Cortex of kidney (tissue), 1 donor: ENCODE measurements at places on chromosomes 13 and 19.

GRCh38 chr19:7515645-7516151 is at the start of gene ZNF358:
Gene ZNF358 (plus strand): TSS chr19:7516103. CDS start chr19:7519243, 3,140 bp downstream.
- no peak for DNase-seq

DNA sequence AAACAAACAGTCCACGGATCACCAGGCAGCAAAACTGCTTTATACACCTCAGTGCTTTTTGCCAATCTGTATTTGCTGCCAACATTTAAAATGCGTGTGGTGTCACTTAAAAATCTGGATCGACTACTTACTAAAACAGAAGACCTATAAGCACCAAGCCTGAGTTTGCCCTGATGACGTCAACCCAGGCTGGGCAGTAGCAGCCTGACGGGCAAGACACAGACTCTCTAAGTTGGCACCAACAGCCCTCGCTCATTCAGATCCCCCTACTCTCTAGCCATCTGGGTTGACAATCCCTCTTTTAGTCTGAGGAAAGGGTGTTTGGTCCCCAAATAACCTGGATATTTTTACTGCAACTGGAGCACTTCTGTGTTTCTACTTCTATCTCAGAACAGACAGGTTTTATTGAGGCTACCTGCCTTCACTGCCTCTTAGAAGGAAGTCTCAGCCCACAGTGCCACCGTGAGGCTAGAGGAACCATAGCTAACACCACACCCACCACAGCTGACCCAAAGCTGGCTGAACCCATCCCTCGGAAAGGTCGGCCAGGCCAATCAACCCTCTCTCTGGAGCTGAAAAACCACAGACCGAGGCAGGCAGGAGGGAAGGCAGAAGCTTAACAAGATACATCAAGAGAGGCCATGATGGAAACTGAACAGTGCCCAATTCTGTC is 6.9 kb downstream of the SUGP2 start:
- no peak for DNase-seq

DNA sequence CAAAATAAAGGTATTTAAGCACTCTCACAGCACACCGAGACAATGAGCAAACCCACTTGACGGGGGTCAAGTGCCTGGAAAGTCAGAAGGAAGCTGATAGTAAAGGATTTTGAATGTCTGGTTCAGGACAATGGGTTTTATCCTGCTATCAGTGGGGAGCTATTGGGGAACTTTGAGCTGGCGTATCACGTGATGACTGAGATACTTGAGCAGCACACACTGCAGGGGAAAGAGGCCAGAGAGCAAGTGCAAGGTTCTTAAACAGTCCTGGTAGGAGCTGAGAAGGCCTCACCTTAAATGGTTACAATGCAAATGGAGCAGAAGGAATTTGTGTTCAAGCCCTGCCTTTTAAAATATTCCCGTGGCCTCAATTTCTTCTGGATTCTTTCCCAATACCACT is 225.3 kb downstream of the LACC1 start:
- DNase-seq: no peak

DNA sequence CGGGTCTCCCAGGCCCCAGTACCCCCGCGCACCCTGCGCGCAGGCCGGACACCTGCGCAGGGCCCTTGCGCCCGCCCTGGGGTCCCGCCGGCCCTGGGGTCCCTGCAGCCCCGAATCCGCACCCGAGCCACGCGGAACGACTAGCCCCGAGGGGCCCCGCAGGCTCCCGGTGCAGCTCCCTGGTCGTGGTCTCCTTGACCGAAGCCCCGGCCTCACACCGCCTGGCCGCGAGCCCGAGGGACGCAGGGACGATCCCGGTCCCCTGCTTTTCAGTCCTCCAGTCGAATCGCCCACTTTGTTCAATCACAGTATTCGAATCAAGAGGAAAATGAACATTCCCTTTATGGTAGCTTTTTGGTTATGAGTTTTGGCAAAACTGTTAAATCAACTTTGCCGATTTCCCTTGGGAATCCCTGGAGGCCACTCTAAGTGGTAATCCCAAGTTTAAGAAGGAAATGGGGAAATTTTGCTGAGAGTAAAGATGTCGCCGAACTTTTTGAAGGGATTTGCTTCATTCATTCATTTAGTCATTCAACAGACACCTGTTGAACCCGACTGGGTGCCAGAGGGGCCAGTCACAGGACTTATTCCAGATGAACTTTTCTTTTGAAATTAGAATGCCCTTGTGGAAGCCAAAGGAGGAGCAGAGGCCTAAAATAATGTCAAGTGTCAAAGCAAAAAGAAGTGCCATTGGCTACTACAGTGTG is 75.0 kb downstream of the ZIC5 start:
- no peak for DNase-seq

GRCh38 chr13:52033039-52033438 is 8.5 kb downstream of the UTP14C start:
- no peak for DNase-seq

GRCh38 chr13:29471551-29471950 is 123.9 kb downstream of the SLC7A1 start:
- DNase-seq: no peak

DNA sequence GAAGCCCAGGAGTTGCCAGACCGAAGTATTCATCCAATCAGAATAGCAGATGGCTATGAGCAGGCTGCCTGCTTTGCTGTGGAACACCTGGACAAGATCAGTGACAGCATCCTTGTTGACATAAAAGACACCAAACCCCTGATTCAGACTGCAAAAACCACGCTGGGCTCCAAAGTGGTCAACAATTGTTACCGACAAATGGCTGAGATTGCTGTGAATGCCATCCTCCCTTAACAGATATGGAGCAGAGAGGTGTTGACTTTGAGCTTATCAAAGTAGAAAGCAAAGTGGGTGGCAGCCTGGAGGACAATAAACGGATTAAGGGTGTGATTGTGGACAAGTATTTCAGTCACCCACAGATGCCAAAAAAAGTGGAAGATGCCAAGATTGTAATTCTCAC is 250.3 kb upstream of the OBI1 start:
- DNase-seq: no peak

DNA sequence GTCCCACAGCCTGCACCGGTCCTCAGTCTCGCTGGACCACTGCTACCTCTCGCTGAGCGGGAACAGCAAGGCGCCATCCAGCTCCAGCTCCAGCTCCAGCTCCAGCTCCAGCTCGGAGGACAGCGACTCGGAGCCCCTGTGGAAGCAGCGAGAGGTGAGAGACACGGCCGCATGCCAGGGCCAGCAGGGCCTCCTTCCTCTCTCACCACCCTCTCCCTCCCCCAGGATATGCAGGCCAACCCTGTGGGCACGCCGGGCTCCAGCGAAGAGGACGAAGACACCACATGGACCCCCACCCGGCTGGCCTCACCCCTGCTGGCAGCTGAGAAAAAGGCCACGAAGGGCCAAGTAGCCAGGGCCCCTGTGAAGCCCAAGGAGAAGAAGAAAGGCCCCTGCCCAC is 7.3 kb downstream of the SIX5 start:
- no peak for DNase-seq

DNA sequence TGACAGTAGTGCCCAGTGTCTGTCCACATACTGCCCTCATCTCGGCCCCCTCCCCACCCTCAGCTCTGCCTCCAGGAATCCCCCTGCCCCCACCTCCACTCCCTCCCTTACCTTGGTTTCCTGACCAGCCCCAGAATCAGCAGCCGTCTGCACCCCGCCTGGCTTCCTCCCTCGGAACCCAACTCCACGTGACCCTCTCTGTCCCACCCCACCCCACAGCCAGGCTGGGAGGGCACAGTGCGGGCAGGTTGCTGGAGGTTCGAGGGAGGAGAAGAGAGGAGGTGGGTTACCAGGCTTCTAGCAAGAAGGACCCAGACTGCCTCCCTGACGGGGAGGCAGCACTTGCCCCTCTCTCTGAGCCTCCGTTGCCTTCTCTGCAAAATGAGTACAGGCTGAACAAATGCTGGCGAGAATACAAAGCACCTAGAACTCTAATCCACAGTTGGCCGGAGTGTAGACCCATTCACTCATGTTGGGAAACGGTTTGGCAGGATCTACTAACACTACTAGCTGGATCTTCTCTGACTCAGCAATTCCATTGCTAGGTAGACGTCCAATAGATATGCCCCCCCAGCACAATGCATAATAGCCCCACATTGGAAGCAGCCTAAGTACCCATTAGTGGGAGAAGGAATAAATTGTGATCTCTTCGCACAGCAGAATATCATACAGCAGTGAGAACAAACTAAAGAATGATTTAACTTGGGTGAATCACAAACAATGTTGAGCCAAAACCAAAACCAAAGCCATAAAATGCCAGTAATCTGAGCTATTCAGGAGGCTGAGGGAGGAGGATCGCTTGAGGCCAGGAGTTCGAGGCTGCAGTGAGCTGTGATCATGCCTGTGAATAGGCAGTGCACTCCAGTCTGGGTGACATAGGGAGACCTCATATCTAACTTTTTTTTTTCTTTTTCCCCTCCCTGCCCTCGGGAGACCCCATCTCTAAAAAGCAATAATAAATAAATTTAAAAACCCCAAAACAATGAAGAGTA is at the start of gene RASAL3:
Gene RASAL3, minus strand, starts transcription at position 151 of the 992 bp plus-strand sequence. CDS start 186 bp downstream, outside the sequence.
- DNase-seq: no peak

DNA sequence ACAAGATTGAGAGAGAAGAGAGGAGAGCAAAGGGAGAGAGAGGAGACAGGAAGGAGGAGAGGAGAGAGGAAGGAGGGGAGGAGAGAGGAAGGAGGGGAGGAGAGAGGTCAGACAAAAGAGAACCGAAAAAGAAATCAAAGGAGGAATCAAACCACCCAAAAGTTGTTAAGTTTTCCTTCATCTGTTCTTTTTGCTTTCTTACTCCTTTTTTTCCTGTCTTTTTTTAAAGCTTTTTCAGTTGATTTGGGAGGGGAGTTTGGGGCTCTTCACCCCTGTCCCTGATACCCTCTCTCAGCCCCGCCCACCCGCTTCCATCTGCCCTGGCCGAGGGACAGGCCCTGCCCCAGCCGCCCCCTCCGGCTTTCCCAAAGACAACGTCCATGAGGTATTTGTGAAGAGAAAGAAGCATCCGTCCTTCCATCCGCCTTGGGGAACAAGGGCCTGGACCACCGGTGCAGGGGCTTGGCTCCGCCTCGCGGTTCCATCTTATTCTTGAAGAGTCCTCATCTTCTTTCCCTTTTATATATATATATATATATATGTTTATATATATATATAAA is 13.3 kb downstream of the ZNF574 start:
- DNase-seq: no peak

GRCh38 chr19:6744381-6745301 is 5.2 kb downstream of the TRIP10 start:
- DNase-seq: no peak

GRCh38 chr19:38505958-38506357 is 72.5 kb downstream of the RYR1 start:
- no peak for DNase-seq

DNA sequence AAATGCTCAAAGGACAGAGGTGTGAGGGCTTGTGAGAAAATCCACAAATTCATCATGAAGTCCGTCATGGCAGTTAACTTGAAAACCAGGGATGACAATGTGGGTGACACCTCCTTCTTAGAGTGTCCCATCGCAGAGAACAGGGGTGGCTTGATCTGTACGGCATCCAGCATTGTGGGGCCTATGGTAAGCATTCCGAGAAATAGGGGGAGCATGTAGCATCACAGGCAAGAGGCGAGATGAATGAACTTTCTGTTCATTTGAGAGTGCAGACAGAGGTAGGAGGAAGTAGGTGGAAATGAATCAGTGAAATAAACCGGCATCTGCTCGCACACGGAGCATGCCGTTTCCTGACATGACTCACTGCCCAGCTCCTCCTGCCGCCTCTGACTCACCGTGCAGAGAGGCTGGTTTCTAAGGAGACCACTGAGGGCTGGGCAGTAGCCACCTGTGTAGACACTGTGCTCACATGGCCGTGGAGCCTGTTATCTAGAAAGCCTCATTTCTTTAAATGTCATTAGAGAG is 339.0 kb downstream of the RFC3 start:
- no peak for DNase-seq

- no peak for DNase-seq
Measured at GRCh38 chr13:72489751-72490150, 237.7 kb downstream of the MZT1 start.

DNA sequence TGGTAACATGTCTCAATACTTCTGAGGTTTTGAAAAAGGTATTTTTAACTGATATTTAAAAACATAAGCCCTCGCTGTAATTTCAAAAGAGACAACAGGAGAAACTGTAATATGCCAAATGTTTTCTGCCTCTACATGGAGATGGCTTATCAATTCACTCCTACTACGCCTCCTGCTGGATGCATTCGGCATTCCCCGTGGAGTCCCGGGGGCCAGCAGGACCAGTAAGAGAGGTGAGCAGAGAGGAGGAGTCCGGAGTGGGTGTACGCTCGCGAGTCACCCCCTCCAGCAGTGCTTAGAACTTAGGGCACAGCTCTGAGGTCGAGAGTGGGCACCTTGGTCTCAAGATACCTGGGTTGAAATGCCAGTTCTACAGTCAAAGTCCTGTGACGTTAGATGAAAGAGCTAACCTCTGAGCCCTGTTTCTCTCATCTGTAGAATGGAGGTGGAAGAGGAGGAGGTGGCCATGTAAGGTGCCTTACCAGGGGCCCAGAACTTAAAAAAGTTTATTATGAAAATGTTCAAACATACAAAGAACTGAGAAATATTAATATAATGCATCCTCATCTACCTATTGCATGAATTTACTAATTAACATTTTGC is 110.2 kb downstream of the STK24 start:
- DNase-seq: no peak

- DNase-seq: no peak
Measured at GRCh38 chr19:1070931-1071791, 4.2 kb downstream of the ARHGAP45 start.

- no peak for DNase-seq
Measured at GRCh38 chr19:30535011-30535410, 162.8 kb downstream of the ZNF536 start.

DNA sequence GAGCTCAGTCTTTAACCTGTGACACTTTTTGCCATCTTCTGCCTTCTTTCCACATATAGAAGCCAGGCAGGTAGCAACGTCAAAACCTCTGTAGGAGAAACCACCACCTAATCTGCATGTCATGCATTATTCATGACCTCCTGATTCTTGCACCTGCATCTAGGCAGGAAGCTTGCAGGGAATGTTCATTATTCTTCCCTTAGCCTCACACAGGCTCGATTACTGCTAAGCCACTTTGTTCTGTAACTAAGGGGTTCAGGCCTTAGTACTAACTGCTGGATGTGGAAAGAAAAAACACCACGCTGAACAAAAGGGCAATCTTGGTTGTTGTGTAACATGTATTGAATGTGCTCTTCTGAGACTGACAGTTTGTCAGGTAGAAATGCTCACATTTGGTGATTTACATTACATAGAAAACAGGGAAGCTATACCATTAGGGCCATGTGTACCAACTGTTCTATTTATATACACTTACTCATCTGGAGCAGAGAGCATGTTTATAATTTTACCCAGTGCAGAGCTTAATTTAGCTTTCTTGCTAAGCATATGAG is 366.9 kb downstream of the KLF12 start:
- no peak for DNase-seq
